Caki2 (cell line): ENCODE measurements at places on chromosomes 1 and 21.

- no peak for DNase-seq
Observed at GRCh38 chr1:226308166-226308722, 720 bp downstream of the LIN9 start.

DNA sequence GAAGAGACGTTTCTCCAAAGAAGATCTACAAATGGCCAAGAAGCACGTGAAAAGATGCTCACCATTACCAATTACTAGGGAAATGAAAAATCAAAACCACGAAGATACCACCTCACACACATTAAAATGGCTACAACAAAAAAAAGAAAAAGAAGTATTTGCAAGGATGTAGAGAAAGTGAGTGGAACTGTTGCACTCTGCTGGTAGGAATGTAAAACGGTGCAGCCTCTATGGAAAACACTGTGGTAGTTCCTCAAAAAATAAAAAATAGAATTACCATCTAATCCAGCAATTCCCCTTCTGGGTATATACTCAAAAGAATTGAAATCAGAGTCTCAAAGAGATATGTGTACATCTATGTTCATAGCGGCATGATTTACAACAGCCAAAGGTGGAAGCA is 115.4 kb upstream of the EDN2 start:
- DNase-seq = peak; percentile 9

GRCh38 chr1:27350663-27351540 is 9.1 kb downstream of the SYTL1 start:
- DNase-seq = no peak

DNA sequence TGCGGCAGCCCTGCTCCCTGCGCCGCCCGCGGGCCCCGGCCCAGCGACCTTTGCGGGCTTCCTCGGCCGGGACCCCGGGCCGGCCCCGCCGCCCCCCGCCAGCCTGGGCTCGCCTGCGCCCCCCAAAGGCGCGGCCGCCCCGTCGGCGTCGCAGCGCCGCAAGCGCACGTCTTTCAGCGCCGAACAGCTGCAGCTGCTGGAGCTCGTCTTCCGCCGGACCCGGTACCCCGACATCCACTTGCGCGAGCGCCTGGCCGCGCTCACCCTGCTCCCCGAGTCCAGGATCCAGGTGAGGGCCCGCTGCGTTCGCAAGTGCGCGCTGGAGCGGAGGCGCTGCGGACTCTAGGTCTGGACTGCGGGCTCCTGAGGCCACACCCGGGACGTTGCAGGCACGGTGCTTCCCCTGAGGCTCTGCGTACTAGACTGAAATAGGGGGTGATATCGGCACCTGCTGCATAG is 351 bp downstream of the MIXL1 start:
- DNase-seq = no peak

GRCh38 chr1:167912294-167912693 is 1.6 kb downstream of the ADCY10 start:
- DNase-seq = no peak

- no peak for DNase-seq
Observed at GRCh38 chr1:209319549-209319948, 264.0 kb upstream of the CAMK1G start.

- DNase-seq = no peak
Observed at GRCh38 chr1:17893891-17894631, 138.9 kb downstream of the ACTL8 start.

GRCh38 chr1:228314315-228314657 is 92.3 kb downstream of the TRIM11 start:
- no peak for DNase-seq

DNA sequence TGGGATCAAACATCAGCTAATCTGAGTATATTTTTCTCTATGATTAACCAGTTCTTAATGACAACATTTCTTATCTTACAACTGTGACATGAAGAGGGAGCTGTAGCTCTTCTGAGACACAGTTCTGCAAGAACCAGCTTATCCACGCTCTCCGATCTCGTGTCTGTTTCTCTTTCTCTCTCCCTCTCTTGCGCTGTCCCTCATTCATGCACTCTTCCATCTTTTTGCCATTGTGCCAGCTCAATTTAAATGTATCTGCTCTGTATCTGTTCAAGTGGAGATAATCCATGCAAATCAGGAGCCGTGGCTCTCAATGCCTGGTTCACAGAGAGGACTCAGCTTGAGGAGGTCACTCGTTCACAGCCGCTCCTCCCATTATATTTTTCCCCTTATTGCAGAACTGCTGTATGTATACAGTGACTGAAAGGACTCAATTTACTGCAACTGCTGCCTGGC is 494.7 kb upstream of the ADGRL2 start:
- DNase-seq = peak; percentile 48

GRCh38 chr1:62207187-62207586 is 12.5 kb downstream of the L1TD1 start:
- no peak for DNase-seq

- no peak for DNase-seq
Observed at GRCh38 chr1:196308176-196308575, 300.1 kb downstream of the KCNT2 start.

DNA sequence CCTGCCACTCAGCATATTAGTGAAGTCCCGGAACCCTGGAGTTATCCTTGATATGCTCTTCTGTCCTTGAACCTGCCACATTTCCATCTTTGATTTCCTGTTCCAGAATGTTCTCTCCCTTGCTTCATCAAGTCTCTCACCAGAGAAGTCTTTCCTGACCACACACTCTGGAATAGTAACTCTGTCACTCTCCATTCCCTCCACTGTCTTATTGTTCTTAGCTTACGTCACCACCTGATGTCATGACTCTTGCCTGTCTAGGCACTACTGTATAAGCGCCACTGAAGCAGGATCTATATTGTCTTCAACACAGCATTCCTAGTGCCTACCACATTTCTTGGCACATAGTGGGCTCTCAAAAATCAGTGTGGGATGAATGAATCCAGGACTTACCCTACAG is 65.4 kb upstream of the SMYD2 start:
- no peak for DNase-seq

GRCh38 chr1:207713529-207713928 is 38.3 kb upstream of the CD46 start:
- DNase-seq = no peak
